HepG2 (cell line): ENCODE measurements at places on chromosomes 4 and X. TPM values are rescaled to one million over a fixed set of nuclear protein-coding genes. Genes with fewer than 3 reads are reported as not detected.

GRCh38 chr4:40453912-40454311 lies 118.8 kb downstream of the CHRNA9 start:
- no peaks in the 10 kb centered on the region for H3K36me3 ChIP-seq
- H3K4me1 ChIP-seq = peaks cover 37% of the 10 kb centered on the region
- H3K27me3 ChIP-seq = no peaks in the 10 kb centered on the region
- DNase-seq = no peak
- H3K4me3 ChIP-seq = no peak overlapping the region
- no peak overlapping the region for H3K27ac ChIP-seq

DNA sequence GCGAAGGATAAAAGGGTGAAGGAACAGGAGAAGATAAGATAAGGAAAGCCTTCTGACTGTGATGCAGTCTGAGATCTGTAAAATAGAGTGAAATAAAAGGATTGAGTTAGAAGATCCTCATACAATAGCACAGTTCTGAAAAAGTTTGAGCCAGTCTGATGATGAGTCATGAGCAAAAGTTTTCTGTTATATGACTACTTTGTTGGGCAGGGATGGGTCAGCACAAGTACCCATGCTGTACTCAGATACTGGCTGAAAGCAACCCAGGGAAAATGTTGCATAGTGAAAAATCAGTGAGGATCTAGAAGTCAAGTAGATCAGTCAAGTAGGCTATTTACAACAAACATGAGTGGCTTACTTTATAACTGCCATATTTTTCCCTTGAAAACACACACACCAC lies 253.5 kb downstream of the PCDH10 start:
- H3K4me3 ChIP-seq = no peak overlapping the region
- no peaks in the 10 kb centered on the region for H3K36me3 ChIP-seq
- no peaks in the 10 kb centered on the region for H3K27me3 ChIP-seq
- DNase-seq = no peak
- H3K27ac ChIP-seq = no peak overlapping the region

DNA sequence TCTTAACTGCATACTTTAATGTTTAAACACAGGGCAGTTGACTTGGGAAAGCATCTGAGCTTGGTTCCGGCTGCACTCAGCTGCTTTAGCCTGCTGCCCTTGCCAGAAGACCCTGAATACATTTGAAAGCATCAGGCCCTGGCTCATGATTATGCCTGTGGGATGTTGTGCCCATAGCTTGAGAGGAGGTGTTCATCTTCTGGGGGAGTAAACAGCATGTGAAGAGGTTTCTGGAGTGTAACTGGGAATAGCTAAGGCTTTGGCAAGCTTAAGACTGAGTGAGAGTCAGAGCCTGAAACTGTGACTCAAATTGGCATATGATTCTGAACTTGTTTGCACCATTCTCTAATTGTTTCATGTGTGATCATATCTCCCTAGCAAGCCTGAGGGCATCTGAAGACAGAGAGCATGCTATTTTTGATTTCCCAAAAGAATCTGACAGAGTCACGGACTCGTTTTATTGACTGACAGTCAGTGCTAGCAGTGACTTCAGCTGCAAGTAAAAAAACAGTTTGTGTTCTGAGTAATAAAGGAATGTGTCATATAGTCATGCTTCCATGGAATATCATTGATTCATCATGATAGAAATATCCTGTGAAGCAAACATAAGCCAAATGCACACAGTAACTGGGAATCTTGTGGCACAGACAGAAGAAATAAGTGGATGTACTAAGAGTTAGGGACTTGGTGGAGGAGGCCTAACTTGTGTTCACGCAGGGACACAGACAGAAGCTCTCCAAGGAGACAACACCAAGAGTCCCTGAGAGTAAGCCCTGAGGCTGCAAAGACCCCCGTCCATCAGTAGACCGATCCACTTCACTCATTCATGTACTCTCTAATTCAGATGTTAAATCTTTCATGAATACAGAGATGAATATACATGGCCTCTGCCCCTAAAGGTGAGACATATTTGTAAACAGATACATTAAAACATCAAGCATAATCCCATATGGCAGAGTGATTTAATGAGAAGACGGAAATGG lies 100.7 kb downstream of the SYNPO2 start:
- peaks cover 3% of the 10 kb centered on the region for H3K27me3 ChIP-seq
- H3K4me3 ChIP-seq = no peak overlapping the region
- no peak overlapping the region for H3K27ac ChIP-seq
- no peak for DNase-seq

GRCh38 chr4:62814510-62815047 lies 1594.7 kb downstream of the TECRL start:
- H3K4me1 ChIP-seq = no peaks in the 10 kb centered on the region
- no peak overlapping the region for H3K4me3 ChIP-seq
- no peaks in the 10 kb centered on the region for H3K27me3 ChIP-seq
- no peaks in the 10 kb centered on the region for H3K36me3 ChIP-seq

DNA sequence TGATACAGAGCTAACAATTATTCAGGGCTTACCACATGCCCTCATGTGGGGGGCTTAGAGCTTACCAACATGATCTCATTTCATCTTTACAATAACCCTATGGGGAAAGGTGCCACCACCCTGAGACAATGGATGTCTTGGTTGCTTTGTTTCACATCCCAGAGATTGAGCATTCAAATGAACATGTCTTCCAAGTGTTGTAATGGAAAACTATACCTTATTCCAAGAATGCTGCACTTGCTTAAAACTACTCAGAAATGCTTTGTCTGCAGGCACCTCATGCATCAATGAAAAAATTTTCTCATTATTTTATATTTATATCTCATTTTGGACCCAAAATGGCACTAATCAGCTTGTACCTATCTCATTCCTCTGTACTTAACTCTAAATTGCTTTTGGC lies 34.6 kb downstream of the BCLAF3 start:
- H3K36me3 ChIP-seq = no peaks in the 10 kb centered on the region
- H3K27me3 ChIP-seq = no peaks in the 10 kb centered on the region
- H3K27ac ChIP-seq = no peak overlapping the region

AFM gene
- 0.79 and 1.8 TPM in 2 replicates for total RNA-seq

CITED1 gene
- not detected in 2 replicates for total RNA-seq
